Spinal cord (tissue), 10 donors: ENCODE measurements at places on chromosomes 4 and X. TPM values are rescaled to one million over a fixed set of nuclear protein-coding genes. Genes with fewer than 3 reads are reported as not detected.

GRCh38 chr4:5618051-5618960, 90.1 kb downstream of the EVC2 start:
- no peak for DNase-seq

GRCh38 chr4:27088491-27088890, 227.8 kb downstream of the STIM2 start:
- DNase-seq, result no peak

GRCh38 chr4:40842318-40842717, 92.6 kb downstream of the NSUN7 start:
- DNase-seq, result no peak

GRCh38 chrX:119573222-119573621, 1.1 kb upstream of the UBE2A start:
- DNase-seq, result no peak

DNA sequence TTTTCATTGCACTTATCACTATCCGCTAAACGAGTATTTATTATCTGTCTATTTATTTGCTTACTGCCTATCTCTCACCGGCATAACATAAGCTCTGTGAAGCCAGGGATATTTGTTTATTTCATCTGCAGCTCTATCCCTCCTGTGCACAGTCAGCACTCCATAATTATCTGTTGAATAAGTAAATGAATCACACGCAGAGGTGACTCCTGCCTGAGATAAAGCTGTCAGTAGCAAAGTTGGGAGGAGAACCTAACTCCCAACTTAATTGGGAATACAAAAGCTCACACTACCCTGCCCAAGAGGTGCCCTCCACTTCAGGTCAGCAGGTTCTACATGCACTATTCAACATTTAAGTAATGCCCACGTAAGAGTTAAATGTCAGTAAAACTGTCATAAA, 85.7 kb downstream of the CORIN start:
- DNase-seq, result no peak

GRCh38 chr4:44165938-44166337, 282.7 kb downstream of the KCTD8 start:
- DNase-seq, result no peak

DNA sequence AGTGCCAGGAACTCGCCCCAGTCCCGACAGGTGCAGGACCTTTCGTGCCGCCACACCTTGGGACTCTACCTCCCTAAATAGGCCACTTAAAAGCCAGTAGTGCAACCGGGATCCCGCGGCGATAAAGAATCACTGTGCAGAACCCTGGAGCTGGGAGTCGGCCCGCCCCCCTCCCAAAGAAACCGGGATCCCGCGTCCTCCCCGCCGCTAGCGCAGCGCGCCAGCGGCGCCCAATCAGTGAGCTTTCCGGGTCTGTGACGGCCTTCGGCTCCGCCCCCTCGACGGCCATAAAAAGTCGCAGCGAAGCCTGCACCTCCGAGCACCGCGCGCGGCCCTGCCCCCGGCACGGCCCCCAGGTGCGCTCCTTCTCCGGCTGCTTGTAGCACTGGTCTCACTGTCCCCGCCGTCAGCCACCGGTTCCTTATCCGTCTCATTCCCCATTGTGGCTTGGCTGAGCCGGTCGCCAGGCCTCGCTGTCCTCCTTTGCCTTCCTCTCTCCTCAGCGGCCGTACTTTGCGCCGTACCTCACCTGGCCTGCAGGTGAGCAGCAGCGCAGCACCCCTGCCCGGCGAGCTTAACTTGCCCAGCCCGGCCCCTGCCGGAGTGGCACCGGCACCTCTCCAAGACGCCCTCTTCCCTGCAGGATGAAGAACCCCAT, at the start of gene LRAT:
Gene LRAT, plus strand, starts transcription at position 318 of the 658 bp plus-strand sequence. Its CDS starts 327 bp downstream, at position 645.
- no peak for DNase-seq

DNA sequence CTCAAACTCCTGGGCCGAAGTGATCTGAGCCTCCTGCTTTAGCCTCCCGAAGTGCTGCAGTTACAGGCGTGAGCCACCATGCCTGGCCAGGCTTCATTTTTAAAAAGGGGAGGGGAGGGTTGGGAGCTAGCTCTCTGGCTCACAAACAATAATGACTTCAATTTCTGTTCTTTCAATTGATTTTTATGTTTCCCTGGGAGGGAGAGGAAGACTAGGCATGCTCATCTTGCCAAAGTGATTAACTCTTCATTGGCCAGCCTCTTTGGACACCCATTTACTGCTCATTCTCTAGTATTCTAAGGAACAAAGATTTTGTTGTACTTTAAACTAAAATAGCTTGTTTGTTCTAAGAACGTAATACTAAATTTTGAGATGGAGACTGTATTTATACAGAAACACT, 43.4 kb upstream of the TRIM2 start:
- no peak for DNase-seq

- no peak for DNase-seq
These were observed 57.3 kb upstream of the MXRA5 start for GRCh38 chrX:3403748-3404147.

- no peak for DNase-seq
These were observed at the start of gene ANOS1 for GRCh38 chrX:8731559-8732395. TSS of gene ANOS1 (minus strand) at chrX:8732137. CDS start at chrX:8732036, 101 bp downstream.

GRCh38 chr4:13635286-13635799, 7.8 kb upstream of the BOD1L1 start:
- DNase-seq, result no peak

Gene ATP2B3
- 14.8 TPM for total RNA-seq

Gene SPANXA1
- not detected for total RNA-seq

Gene APLN
- 4.7 TPM for total RNA-seq

Gene SSX4
- not detected for total RNA-seq

Gene GAGE1
- not detected for total RNA-seq

Gene ACOT9
- 42.6 TPM for total RNA-seq

Gene TRIM75
- not detected for total RNA-seq

Gene TEX13C
- total RNA-seq, result not detected

Gene MAGIX
- 6.2 TPM for total RNA-seq

Gene GRIA2
- 211 TPM for total RNA-seq
